HuH-7.5 (cell line): ENCODE measurements at places on chromosomes 5 and 9.

DNA sequence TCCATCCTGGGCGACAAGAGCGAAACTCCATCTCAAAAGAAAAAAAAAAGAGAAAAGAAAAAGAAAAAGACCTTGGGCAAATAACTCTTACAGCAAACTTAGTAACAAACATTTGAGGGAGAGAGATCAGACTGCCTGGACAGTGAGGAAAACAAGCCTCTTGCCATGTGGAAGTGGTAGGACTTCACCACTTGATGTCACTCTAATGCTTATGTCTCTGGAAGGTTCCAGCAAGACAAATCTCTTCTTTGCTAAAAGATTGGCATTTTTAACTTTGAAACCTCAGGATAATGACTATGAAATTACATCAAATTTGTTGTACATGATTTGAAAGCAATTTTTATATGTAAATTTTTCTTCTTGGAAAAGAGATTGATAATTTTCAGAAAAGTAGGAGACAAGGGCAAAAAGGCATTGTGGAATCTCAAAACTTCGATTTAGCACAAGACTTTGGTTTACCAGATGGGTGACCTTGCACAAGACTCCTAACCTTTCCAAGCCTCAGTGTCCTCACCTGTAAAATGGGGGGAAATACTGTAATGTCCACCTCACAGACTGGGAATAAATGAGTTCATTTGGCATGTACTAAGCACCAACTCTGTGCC lies 5.4 kb downstream of the ACTL7B start:
- DNase-seq = peak; percentile 51

DNA sequence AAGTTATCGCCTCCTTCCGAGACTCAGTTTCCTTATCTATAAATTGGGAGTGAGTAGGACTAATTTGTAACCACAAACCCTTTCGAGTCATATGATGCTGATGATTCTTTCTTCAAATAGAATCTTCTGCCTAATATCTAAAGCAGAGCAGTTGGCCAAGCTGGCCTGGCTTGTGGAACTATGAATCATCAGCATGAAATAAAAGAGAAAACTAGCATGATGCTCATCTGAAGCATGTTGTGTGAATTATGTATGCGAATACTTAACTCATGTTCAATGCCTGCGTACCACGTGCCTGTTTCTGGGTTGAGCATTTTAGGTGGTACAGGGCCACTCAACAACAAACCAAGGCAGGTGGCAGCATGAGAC lies 15.0 kb upstream of the ORM1 start:
- DNase-seq = no peak

GRCh38 chr9:116566677-116567488 lies 120.2 kb upstream of the TRIM32 start:
- no peak for DNase-seq

DNA sequence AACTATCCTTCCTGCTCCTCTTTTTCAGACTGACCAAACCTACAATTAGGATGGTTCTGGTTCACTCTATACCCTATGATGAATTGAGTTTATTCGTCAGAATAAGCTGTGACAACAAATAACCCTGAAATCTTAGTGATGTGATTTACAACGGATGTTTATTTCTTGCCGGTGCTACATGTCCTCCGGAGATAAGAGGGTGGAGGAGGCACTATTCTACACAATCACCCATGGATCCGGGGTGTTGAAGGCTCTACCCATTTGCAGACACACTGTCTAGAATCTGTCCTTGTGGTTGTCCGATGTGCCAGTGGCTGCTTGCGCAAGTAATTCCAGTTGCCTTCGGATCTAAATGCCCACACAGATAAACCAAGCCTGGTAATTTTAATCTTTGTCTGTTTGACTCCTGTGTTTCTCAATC lies 44.7 kb downstream of the CDC14B start:
- no peak for DNase-seq

DNA sequence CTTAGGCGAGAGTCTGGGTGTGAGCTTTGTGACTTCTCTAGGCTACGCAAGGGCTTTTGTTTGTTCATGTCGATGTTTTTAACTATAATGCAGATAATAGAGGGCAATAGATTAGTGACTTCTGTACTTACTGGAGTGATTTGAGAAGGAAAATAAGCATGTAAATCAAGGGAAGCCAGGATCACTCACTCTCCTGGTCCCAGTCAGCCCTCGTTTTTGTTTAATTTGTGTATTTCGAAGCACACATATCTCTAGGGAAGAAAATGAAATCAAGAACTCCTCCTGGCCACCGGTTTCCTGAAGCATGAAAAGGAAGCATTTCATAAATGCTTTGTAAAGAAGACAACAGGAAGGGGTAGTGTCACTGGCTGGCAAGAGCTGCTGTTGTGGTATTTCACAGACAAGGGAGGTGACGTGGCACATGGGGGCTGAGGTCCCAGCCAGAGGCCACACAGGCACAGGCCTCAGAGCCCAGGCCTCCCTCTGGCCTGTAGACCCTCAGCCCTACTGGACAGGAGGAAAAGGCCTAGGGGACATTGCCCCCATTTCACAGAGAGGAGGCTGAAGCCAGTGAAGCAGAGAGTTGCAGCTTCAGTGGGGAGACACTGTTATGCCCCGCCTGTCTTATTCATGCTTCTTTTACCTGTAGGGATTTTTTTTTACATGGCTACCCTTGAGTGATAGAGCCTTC lies 34.1 kb downstream of the IRF1 start:
- no peak for DNase-seq

- DNase-seq = no peak
Observed at GRCh38 chr9:8614926-8615440, 815.4 kb upstream of the DMAC1 start.

GRCh38 chr9:3525836-3526164 lies at the start of gene RFX3:
Gene RFX3 (minus strand): TSS chr9:3526001. CDS start chr9:3395588, 130,413 bp downstream.
- DNase-seq = peak; percentile 65

GRCh38 chr9:4567601-4568000 lies 77.3 kb downstream of the SLC1A1 start:
- no peak for DNase-seq

GRCh38 chr9:111481885-111482636 lies 2.1 kb downstream of the ECPAS start:
- DNase-seq = peak; percentile 40

DNA sequence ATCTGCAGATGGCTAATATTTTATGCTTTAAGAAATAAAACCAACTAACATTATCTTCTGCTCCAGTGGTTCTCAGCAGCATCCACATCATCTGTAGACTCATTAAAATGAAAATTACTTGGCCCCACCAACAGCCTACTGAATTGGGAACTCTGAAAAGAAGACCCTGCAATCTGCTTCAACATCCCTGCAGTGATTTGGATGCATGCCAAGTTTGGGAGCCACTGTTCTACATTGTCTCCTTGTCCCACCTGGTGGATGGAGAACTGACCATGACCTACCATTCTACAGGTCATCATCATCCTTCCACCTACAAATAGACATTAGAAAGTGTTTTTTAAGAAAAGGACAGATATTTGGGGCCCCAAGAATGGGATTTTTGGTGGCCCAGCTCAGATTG lies 71.1 kb downstream of the ACER2 start:
- no peak for DNase-seq

DNA sequence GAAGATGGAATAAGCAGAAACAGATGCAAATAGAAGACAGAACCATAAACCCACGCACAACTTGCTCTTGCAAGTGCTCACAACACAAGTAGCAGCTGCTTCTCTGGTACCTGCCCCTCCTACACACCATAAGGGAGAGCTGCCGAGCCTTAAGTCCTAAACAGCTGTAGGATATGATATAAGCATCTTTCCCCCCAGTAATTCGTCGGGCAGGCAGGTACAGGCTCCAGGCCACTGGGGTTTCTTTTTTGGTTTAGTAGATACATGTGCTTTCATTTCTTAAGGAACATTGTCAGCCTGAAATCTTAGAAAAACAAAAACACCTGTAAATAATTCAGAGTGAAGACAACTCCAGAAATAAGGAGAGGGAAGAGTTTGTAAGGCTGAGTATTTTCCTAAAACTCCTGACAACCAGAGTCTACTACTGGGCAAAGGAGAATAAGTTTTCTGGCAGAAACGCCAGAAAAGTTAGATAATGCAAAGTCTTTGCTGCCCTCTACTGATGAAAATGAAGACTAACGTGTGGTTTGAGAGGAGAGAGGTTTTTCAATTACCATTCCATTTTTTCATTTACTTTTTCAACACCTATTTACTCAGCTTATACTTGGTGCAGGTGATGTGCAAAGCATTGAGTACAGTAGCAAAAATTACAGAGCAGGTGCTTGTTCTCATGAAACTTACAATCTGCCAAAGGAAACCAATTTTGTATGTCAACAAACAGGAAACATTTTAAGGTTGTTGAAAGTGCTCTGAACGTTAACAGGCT lies 20.1 kb upstream of the TCERG1 start:
- no peak for DNase-seq

- no peak for DNase-seq
Observed at GRCh38 chr5:154411338-154411737, 34.5 kb upstream of the SAP30L start.

GRCh38 chr5:83641946-83642345 lies 78.7 kb downstream of the HAPLN1 start:
- DNase-seq = no peak

DNA sequence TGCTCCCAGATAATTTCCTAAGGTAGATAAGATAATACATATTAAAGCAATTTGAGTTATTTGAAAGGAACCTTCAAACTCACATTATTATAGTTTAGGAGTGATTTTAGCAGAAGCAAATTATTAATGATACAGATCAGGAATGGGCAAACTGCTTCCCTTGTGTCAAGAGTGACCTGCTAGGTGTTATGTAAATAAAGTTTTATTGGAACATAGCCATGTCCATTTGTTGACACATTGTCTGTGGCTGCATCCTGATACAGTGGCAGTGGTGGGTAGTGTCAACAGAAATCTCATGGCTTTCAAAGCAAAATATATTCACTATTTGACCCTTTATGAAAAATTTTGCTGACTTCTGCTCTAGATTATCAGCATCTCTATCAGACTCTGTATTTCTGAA lies 11.4 kb upstream of the BASP1 start:
- DNase-seq = no peak

- no peak for DNase-seq
Observed at GRCh38 chr5:144710637-144711036, 540.0 kb downstream of the KCTD16 start.

GRCh38 chr5:180194410-180195345 lies 14.3 kb downstream of the RASGEF1C start:
- DNase-seq = no peak

DNA sequence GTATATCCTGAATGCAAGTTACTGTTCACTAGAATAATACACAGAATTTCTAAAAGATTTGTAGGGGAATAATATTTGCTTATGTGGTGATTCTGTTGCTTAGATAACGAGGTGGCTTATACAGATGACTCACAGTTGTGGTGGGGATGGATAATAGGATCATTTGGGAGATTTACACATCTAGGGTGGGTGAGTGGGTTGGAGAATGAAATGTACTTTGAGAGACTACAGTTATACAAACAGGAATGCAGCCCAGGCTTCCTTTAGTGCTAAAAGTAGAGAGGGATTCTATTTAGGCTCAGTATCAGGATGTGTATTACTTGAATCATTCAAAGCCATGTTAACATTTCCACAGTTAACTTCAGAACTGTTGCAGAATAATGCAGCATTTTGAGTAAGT lies 1.8 kb downstream of the CTXN3 start:
- DNase-seq = no peak

DNA sequence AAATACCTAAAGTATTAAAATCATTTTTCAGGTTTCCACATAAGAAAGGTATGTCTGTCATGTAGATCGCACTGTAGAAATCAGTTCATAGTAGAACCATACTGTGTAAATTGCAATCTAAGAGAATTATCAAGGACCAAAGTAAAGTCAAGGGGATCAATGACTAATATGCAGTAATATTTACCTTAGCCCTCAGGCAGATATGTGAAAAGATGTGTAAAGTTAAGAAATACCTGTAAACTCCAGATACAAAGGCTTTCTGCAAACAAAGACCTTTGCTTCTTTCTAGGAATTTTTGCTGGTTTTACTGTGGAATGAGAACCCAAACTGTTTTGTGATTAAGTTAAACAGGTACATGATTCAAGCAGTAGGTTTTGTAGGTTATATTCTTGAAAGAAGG lies 11.6 kb downstream of the POLK start:
- DNase-seq = no peak

- no peak for DNase-seq
Observed at GRCh38 chr9:4678679-4679267, 596 bp upstream of the CDC37L1 start.

GRCh38 chr5:135307143-135307903 lies 91.7 kb downstream of the MACROH2A1 start:
- DNase-seq = no peak

- DNase-seq = no peak
Observed at GRCh38 chr5:59157068-59157467, 574.2 kb downstream of the RAB3C start.

DNA sequence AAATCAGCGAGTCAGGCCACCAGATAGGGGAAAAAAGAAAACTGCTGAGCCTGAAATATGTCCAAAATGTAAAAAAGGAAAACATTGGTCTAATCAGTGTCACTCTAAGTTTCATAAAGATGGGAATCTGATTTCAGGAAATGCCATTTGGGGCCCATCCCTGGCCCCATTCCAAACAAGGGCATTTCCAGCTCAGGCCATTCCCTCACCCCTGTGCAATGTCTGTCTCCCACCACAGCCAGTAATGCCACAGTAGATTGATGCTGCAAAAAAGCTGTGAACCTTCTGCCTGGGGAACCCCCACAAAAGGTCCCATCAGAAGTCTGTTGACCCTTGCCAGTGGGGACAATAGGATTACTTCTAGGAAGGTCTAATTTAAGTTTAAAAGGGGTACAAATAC lies 199.6 kb downstream of the YTHDC2 start:
- DNase-seq = no peak

DNA sequence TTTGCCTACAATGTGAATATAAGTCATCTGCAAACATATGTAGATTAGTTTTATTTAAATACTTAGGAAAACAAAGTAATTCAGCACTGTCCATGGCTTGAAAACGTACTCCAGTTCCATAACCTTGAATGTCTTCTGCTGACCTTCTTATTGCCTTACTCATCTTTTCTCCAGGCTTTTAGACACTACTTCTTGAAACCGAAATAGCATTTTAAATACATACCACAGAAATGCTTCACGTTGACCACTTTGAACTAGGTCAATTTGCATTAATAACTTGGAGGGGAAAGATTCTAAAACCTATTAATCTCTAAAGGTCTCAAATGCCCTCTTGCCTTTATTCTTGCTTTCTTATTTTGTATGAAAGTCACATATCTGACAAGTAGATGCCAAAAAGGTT lies 995.4 kb upstream of the ACO1 start:
- DNase-seq = no peak

- no peak for DNase-seq
Observed at GRCh38 chr5:66503203-66503789, 92.9 kb upstream of the MAST4 start.

GRCh38 chr9:16150501-16150900 lies 597.7 kb downstream of the CCDC171 start:
- no peak for DNase-seq

GRCh38 chr5:158375531-158375930 lies 516.6 kb upstream of the CLINT1 start:
- no peak for DNase-seq
